ENCODE measurements at places on chromosomes 12 and 14. TPM values are rescaled to one million over a fixed set of nuclear protein-coding genes. Genes with fewer than 3 reads are reported as not detected.

DNA sequence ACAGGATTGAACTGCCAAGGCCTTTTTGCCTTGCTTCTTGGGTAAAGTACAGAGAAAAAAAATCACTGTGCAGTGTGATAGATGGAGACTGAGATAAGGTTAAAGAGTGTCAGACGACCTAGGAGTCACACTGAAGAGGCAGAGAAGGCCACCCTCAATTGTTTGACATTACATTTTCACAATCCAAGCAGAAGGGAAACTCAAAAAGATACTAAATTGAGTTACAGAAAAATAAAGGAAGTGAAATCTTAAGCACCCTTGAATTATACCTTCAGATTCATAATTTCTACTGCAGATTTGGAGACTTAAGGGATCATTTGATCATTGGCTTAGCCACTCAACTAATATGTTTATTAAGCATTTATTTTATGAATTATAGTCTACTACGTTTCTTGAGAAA is 97.1 kb downstream of the MYF5 start:
- DNase-seq = no peak

- DNase-seq = no peak
Measured at GRCh38 chr14:75840911-75841310, 140.9 kb downstream of the TGFB3 start.

DNA sequence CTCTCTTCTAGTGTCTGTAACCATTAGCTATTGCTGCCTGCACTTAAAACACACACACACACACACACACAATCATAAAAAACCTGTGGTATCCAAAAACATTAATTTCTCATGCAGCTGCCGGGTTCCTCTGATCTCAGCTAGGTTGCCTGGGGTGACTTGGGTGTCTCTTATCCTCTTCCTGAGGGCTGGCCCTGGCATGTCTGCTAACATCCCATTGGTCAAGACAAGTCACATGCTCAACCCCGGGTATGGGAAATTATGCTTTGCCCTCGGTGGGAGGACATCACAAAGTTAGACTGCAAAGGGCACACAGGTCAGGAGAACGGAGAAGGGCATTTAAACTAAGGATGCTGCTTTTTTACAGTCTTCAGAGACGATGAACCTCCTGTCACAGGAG is 55.7 kb downstream of the TRPV4 start:
- DNase-seq = peak; percentile 16

- DNase-seq = peak; percentile 77
Measured at GRCh38 chr14:34711169-34711568, 3.2 kb downstream of the CFL2 start.

GRCh38 chr12:9223830-9224229 is 15.6 kb upstream of the PZP start:
- DNase-seq = no peak

- DNase-seq = no peak
Measured at GRCh38 chr12:64008596-64008995, 164.1 kb downstream of the SRGAP1 start.

- DNase-seq = no peak
Measured at GRCh38 chr14:79028281-79028680, 858.1 kb downstream of the NRXN3 start.

DNA sequence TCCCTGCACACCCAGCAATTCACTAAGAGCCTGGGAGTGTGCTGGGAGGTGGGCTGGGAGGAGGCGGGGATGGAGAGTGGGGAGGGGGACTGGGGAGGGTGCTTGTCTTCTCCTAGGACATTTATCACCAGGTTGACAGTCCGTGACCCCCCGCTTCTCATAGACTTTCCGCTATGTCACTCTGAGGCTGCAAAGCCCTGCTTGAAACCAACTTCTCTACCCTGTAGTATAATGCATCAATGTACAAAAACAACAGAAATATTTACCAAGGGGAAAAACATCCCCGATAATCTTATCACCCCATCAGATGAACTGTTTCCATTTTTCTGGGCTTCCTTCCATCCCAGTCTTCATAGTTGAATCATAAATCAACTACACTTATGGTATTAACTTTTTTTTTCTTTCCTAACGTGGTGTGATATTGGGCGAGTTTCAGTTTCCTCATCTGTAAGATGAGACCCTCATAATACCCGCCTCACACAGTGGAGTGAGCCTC is 28.6 kb upstream of the BATF start:
- DNase-seq = peak; percentile 13

DNA sequence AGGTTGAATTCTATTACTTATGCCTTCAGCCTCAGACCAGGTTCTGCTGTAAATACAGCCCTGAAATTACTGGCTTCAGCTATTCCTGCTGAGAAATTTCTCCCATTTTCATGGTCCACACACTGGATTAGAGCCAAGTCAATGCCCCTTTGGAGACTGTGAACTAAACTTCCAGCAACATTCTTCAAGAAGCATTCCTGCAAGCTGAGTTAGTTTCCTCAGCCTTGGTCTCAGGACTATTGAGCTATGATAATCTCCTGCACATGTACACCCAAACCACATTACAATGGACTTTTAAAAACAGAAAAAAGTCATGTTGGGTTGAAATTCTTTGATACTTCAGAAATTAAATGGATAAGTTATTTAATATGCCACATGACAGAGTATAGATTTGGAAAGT is 58.0 kb upstream of the AVPR1A start:
- DNase-seq = no peak

- DNase-seq = no peak
Measured at GRCh38 chr12:54421879-54422250, 2.8 kb upstream of the ITGA5 start.

Gene MGP
- total RNA-seq = 223 TPM

Gene CCDC196
- not detected for total RNA-seq

Gene COX8C
- not detected for total RNA-seq

Gene RASAL1
- not detected for total RNA-seq

Gene PRIM1
- 4.3 TPM for total RNA-seq

Gene KRT81
- total RNA-seq = not detected
